Left cardiac atrium (tissue), 4 donors: ENCODE measurements at places on chromosomes 6 and 20. TPM values are rescaled to one million over a fixed set of nuclear protein-coding genes. Genes with fewer than 3 reads are reported as not detected.

DNA sequence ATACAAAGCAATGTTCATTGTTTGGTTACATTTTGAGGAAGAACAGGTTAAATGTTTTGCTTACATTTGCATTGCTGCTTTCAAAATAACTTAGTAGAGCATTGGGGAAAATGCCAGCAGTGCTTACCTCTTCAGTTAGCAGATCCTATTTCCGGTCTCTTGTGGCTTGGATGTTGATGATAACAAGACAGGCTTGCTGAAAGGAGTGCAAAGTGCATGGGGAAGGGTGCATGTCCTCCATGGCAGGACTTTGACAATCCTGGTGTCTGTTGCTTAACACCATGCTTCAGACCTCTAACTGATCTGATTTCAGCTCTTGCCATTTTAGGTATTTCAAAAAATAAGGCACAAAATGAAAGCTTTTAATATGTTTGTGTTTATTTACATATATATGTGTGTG is 21.1 kb downstream of the TPD52L1 start:
- no peak for DNase-seq

DNA sequence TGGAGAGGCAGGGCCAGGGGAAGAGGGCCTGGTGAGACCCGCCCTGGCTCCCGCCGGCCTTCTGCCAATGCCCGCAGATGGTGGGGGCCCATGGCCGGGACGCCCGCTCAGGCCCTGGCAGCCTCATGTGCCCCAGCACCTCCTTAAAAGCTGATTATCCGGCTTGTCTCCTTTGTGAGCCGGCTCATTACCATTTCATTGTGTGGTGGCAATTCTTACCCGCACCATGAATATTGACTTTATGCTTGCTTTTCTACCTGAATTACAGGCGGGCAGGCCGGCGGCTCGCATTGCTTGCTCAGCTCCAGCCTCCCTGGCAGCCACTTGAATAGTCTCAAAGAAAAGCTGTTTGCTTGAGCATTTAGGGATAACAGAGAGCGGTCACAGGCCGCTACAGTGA is 120.0 kb upstream of the JAG1 start:
- DNase-seq = no peak

- peak; percentile 20 for DNase-seq
Observed at GRCh38 chr6:70956451-70957283, at the start of gene B3GAT2. B3GAT2 (minus strand) TSS chr6:70957060; CDS start chr6:70956429, 631 bp downstream.

- no peak for DNase-seq
Observed at GRCh38 chr6:116214681-116215080, 39.2 kb downstream of the TSPYL4 start.

DNA sequence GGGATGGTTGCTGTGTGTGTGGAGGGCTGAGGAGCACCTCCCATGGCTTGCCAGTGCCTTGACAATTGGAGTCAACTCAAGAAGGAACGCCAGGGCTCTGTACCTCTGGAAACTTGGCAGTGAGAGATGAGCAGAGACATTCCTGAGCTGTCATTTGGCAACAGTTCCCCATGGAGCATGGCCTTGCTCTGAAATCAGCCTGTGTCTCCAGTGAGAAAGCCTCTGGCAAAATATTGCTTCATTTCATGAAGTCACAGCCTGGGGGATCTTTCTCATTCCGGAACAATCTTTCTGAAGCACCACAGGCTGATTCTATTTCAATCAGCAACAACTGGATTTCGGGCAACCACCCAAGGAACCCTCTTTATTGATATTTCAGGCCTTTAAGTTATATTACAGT is 52.2 kb upstream of the FNDC1 start:
- no peak for DNase-seq

DNA sequence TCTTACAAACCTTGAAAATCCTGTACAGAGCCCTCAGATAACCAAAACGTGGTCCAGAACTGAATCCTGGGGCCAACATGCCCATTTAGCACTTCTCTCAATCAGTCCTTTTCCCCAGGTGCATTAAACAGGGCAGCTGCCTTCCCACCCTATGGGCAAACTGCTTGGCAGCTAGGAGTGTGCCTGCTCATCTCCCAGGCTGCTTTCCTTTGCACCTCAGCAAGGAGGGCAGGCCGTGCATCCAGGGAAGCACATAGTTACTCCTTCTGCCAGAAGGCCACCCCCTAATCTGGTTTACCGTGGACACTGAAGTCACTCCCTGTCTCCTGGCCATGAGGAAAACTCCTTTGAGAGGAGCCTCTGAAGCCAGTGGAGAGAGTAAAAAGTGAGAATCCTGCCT is 10.0 kb downstream of the PKIG start:
- no peak for DNase-seq

GRCh38 chr20:34850969-34851368 is 21.7 kb downstream of the GGT7 start:
- DNase-seq = no peak

GRCh38 chr6:87791982-87792381 is 89.9 kb upstream of the AKIRIN2 start:
- no peak for DNase-seq

GRCh38 chr20:61933951-61934715 is 131.5 kb downstream of the TAF4 start:
- no peak for DNase-seq

DNA sequence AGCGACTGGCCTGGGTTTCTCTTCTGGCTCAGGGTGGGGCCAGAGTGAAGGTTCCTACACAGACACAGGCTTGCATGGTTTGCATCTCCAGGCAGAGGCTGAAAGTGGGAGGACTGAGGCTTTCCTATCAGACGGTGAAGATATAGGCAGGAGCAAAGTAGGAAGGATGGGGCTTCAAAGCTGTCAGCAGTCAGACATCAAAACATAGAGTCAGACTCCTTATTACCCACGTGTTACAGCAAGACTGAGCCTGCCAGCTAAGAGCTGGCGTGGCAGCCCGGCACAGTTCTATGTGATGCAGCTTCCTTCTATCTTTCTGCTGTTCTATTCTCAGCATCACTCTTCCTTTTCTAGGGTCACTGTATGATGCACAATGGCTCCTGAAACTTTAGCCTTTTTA is 445.1 kb downstream of the DOK5 start:
- no peak for DNase-seq

DNA sequence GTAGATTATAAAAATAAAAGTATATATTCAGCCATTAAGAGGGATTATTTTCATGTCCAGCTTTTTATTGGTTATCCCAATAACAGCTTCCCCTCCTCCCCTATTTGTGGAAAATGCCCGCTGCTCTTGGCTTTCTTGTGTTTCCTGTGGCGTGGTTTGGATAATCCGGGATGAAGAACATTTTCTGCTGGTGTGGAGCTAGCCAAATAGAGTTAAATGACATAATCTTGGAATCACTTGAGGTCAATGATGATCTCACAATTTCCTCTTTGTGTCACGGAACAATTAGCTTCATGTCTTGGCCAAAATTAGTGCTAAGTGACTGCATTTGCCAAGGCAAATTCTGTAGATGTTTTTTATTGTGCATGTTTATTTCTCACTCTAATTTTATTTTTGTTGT is 394.0 kb downstream of the LAMA2 start:
- DNase-seq = no peak

OPRL1 gene
- 0.97 TPM for total RNA-seq

EPHA7 gene
- total RNA-seq = 9.8 TPM

SLC25A27 gene
- total RNA-seq = 7.8 TPM

IPCEF1 gene
- 0.99 TPM for total RNA-seq

XKR7 gene
- not detected for total RNA-seq

THBS2 gene
- 74.8 TPM for total RNA-seq

CUTA gene
- total RNA-seq = 114 TPM

ARFGEF3 gene
- total RNA-seq = 2.7 TPM

ZSCAN16 gene
- 2.4 TPM for total RNA-seq

PSORS1C1 gene
- total RNA-seq = 1.9 TPM

SLC17A2 gene
- not detected for total RNA-seq
